ENCODE measurements at places on chromosomes 6 and 20.

- DNase-seq: no peak
Observed at GRCh38 chr6:38387461-38387860, 252.3 kb downstream of the BTBD9 start.

DNA sequence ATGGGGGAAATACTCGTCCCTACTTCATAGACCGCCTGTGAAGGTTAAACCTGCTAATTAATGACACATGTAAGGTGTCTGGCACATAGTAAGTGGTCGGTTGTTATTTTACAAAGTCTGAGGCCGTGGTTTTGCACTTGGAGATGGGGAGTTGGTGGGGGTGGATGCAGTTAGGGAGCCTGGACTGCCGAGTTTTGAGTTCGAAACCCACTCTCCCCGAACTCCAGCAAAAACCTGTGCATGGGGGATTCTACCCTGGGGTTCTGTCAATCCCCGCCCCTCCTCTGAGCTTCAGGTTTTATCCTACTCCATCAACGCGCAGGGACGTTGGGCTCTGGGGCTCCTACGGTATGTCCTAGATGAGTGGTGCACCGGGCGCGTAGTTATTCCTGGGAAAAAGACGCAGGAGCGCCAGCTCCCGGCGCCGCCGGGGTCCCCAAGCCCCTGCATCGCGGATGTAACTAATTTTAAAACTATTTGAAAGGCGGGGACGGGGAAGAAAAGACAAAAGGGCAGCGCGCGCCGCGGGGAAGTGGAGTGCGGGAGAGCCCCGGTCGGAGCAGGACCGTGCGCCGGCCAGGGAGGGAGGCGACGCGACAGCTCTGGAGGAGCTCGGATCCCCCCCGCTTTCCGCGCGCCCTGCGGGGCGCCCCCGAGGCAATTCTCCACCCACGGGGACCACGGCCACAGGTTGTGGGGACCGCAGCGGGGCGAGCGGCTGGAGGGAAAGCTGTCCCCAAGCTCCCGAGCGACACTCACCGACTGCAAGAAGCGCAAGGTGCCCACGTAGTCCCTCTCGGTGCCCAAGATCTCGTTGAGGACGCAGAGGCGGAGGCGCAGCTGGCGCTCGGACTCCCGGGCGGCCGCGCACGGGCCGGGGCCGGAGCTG is 672 bp downstream of the PREX1 start:
- DNase-seq: no peak

DNA sequence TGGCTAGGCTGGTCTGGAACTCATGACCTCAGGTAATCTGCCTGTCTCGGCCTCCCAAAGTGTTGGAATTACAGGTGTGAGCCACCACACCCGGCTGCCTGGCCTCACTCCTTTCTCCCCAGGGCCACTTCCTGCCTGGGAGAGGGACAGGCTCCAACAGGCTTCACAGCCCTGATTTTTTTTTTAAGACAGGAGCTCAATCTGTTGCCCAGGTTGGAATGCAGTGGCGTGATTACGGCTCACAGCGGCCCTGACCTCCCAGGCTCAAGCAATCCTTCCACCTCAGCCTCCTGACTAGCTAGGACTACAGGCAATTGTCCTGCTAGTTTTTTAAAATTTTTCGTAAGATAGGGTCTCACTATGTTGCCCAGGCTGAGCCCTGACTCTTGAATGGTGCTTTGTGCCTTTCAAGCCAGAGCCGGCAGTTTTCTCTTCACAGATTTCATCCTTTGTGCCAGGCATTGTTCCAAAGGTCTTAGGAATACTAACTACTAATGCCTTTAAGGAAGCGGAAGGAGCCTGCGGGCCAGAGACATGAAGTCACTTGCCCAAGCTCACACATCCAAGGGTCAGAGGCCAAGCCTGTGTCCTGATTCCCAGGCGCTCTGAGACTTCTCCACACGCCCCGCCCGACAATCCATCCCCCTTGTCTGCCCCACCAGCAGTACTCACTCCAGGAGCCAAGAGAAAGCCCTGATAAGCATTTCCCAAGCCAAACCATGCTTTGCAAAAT is 19.2 kb downstream of the CAPN11 start:
- DNase-seq: peak; percentile 47

DNA sequence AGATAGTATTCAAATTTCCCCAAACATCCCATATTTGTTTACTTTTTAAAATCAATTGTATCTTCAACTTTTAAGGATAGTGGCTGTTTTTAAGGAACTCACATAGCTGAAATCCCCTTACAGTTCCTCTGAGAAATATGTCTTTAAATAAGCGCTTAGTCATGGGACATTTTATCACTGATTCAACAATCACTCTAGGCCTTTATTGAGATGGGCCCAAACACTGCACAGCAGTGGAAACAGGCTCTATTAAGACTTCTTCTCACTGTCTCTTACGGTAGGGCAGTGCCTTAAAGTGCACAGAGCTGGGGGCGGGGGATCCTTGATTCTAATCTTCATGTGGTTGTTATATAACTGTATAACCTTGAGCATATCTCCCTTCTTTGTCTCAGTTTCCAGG is 59.8 kb upstream of the RREB1 start:
- no peak for DNase-seq

GRCh38 chr6:101878554-101879276 is 485.2 kb downstream of the GRIK2 start:
- DNase-seq: no peak

DNA sequence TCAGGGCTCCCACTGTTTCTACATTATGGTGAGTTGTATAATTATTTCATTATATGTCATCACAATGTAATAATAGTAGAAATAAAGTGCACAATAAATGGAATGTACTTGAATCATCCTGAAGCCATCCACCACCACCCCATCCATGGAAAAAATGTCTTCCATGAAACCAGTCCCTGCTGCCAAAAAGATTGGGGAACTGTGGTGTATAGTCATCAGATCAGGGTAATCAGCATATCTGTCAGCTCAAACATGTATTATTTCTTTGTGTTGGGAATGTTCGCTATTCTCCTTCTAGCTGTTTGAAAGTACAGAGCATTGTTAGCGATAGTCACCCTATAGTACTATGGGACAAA is 33.8 kb upstream of the SLC22A23 start:
- no peak for DNase-seq
